Central memory CD4-positive, alpha-beta T cell (primary cell): ENCODE measurements at places on chromosomes 7 and 10.

- no peak for DNase-seq
These were observed 1013.8 kb upstream of the MBL2 start for GRCh38 chr10:53786236-53786900.

DNA sequence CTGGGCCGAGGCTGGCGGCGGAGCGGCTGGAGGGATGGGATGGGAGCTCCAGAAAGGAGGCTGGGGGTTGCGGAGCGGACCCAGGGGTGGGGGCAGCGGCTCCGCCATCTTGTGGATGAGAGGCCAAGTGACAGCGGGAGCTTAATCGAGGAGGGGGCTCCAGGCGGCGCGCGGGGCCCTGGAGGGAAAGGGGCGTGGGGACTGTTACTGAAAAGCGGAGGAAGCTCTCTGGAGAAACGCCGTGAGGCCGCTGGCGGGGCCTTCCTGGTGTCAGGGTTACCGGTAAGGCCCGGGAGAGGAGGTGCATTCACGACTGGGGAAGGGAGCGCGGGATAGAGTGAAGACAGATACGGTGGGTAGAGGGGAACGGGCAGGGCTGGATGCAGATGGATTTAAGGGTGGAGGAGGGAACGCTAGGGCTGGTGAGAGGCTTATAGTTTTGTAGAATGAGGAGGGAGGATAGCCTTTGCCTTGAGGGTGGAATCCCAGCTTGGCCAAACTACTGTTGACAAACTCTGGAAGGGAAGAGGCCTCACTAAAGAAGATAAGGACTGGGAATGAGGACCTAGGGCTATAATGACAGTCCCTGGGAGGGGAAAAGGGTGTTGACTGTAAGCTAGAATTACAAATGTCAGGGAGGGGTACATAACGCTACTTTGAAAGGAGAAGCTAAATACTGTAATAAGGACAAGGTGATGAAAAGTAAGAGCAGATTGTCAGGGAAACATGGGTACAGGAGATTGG, 535 bp downstream of the BTRC start:
- DNase-seq = no peak

DNA sequence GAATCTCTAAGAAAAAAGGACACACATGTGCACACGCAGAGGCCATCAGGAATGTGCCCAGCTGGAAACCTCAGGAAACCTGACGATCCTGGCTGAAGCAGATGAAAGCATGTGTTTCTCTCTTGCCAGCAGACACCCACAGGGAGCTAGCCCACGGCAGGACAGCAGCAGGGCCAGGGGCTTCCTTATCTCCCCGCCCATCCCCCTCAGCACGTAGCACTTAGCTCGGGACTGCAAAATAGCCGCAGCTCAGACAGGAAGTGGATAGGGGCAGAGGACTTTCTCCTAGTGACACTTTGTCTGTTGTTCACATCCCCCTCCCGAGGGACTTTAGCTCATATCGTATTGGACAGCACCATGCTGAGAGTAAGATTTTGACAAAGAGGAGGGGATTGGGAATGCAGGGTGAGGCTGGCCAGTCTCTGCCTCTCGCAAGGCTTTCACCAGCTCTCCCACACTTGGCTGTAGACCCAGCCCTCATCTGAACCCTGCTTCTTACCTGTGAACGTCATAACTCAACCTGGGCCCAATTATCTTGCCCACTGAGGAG, 63.8 kb downstream of the MKI67 start:
- peak; percentile 17 for DNase-seq

- DNase-seq = no peak
These were observed 266.7 kb upstream of the PLXDC2 start for GRCh38 chr10:19549503-19549902.

GRCh38 chr10:99742701-99743100, 10.7 kb downstream of the CUTC start:
- DNase-seq = no peak

- no peak for DNase-seq
These were observed 27.4 kb upstream of the SYPL1 start for GRCh38 chr7:106139265-106140251.

- DNase-seq = no peak
These were observed 16.9 kb downstream of the CYP26A1 start for GRCh38 chr10:93090619-93091018.

- DNase-seq = no peak
These were observed 82.2 kb downstream of the HIPK2 start for GRCh38 chr7:139695588-139695987.

DNA sequence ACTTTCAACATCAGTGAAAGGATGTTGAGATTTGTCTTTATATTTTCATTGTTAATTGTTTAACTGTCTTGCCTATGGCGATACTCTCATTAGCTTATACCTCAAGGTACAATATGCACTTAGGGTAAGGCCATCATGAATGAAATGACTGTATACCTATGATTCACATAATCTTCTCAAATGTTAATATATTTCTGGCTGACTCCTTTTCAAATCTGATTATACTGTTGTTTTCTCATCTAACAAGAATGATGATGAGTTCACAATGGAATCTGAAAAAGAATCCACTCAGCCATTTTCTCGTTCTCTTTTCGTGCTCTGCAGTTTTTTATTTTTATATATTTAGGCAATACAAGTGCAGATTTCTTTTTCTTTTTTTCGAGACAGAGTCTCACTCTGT, 159.1 kb downstream of the ARHGAP12 start:
- DNase-seq = no peak

GRCh38 chr7:115099906-115100305, 178.0 kb downstream of the MDFIC start:
- DNase-seq = no peak

GRCh38 chr10:126908225-126908624, 3.0 kb downstream of the DOCK1 start:
- no peak for DNase-seq
